ENCODE measurements at places on chromosomes 1 and 21. TPM values are rescaled to one million over a fixed set of nuclear protein-coding genes. Genes with fewer than 3 reads are reported as not detected.

- H3K27me3 ChIP-seq = no peaks in the 10 kb centered on the region
- H3K4me3 ChIP-seq = no peak overlapping the region
- H3K4me1 ChIP-seq = no peaks in the 10 kb centered on the region
- no peak for DNase-seq
- H3K36me3 ChIP-seq = no peaks in the 10 kb centered on the region
These were observed 372.1 kb upstream of the B3GALT2 start for GRCh38 chr1:193558491-193559028.

DNA sequence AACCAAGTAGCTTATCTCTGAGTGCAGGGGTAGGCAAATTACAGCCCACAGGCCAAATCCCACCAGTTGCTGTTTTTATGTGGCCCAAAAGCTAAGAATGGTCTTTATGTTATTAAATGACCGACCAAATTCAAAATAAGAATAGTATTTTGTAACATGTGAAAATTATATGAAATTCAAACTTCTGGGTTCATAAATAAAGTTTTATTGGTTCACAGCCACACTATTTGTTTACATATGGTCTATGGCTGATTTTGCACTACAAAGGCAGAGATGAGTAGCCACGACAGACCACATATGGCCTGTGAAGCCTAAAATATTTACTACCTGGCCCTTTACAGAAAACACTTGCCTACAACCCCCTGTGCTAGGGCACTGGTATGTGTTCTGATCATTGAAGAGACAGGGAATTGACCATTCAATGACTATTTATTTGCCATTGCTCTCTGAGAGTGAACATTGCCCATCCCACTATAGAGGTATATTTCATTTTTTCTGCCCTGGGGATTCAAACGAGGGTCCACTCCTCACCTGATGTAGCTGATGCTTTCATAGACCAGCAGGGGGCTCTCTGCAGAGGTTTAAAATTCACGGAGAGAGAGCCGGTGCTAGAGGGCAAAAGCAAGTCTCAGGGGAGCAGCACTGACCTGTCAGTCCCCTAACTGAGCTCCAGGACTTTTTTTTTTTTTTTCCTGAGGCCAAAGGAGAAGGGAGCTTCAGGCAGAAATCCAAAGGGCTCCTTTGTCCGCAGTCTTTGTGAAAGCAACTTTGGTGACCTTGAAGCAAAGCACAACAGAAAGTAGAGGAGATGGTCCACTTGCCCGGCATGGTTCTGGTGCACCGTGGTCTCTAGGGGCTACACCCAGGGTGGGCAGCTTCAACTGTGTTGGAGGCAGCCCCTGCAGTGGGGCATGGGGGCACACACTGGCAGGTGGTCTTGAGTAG is 7.3 kb upstream of the GNL2 start:
- H3K27ac ChIP-seq = no peak overlapping the region
- H3K27me3 ChIP-seq = no peaks in the 10 kb centered on the region
- peaks cover 7% of the 10 kb centered on the region for H3K4me1 ChIP-seq
- H3K4me3 ChIP-seq = no peak overlapping the region

DNA sequence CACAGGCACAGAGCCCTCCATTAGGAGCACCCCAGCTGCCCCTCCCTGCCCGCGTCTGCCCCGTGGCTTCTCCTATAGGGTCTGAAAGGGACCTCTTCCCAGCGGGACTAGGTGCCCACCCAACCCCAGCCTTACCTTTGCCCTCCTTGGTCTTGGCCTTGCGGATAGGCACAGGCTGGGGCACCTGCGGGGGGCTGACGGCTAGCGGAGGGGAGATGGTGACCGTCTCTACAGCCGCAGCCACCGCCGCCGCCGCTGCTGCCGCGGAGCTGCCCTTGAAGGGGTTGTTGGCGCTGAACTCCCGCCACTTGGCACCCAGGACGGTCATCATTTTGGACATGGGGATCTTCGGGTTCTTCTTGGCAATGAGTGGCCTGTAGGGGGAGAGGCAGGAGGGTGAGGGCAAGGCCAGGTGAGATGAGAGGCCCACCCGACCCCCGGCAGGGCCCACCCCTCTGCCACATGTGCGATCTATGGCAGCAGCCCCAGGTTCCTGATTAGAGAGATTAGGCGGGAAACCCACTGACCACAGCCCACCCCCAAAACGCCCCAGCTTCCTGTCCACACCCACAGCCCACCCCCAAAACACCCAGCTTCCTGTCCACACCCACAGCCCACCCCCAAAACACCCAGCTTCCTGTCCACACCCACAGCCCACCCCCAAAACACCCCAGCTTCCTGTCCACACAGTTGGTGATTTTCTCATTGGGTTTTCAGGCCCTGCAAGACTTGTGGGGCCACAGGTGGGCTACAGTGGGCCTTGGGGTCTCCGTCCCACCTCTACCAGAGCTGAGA is 25.4 kb downstream of the CHD5 start:
- H3K4me1 ChIP-seq = no peaks in the 10 kb centered on the region
- no peaks in the 10 kb centered on the region for H3K27me3 ChIP-seq
- H3K36me3 ChIP-seq = no peaks in the 10 kb centered on the region

DNA sequence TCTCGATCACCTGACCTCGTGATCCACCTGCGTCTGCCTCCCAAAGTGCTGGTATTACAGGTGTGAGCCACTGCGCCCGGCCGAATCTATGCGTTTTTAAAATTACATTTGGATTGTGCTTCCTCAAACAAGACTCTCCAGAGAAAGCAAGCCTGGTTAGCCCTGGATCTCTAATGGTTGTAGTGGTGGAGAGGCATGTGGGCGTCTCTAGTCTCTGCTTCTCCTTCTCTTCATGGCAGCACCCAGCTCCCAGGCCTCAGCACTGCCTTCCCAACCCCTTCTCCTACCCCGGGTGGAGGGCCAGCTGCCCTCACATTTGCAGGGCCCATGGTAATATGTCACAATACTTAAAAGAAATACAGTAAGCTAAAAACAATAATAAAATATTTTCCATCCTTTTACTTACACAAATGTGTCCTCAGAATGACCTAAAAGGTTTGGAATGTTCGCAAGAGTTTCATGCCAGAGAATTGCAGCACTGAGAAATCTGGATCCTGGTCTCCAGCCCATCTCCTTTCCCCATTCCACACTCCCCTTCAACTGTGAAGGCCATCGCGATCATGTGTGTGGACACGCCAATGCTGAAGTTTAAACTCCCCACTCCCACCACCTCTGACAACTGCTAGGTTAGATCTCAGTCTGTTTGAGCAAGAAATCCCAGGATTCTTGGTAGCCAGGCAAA is 7.0 kb downstream of the OR14I1 start:
- H3K36me3 ChIP-seq = no peaks in the 10 kb centered on the region
- H3K27me3 ChIP-seq = peaks cover 12% of the 10 kb centered on the region
- H3K27ac ChIP-seq = no peak overlapping the region
- DNase-seq = no peak
- H3K4me1 ChIP-seq = no peaks in the 10 kb centered on the region
- H3K4me3 ChIP-seq = no peak overlapping the region

DNA sequence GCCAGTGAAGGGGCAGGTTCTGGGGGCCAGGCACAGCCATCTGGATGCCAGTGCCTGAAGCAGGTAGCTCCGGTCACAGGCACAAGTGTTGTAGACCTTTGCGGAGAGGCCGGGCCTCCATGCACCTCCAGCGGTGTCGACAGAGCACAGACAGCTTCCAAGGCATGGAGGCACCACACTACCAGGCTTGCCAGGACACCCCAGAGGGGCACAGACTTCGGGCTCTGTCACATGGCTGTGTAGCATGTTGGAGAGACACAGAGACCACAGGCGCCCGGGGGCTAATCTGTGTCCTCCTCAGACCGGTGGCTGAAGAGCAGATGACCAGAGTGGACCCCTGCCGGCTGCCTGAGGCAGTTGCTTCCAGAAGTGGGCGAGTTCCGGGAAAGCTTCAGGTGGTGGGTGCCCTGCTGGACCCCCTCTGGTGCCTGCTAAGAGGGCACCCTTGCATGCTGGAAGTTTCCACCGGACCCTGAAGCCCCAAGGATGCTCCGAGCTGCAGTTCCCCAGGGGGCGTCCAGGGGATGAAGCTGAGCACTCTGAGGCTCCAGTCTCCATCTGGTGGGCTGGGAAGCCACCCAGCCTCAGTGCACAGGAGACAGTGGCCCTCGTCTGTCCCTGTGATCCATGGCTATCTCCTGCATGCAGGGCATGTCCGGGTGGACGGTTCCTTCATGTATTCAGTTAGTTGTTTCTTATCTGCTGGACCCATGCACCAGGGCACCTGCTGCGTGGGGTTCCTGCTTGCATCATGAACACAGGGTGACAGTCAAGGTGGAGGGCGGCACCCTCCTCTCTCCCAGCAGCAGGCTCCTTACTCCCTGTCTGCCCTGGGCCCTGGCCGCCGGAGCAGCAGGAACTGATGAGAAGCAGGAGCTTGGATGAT is 82.4 kb downstream of the OBSCN start:
- no peak overlapping the region for H3K27ac ChIP-seq
- H3K4me3 ChIP-seq = no peak overlapping the region
- no peaks in the 10 kb centered on the region for H3K27me3 ChIP-seq
- no peak for DNase-seq
- peaks cover 28% of the 10 kb centered on the region for H3K36me3 ChIP-seq

DNA sequence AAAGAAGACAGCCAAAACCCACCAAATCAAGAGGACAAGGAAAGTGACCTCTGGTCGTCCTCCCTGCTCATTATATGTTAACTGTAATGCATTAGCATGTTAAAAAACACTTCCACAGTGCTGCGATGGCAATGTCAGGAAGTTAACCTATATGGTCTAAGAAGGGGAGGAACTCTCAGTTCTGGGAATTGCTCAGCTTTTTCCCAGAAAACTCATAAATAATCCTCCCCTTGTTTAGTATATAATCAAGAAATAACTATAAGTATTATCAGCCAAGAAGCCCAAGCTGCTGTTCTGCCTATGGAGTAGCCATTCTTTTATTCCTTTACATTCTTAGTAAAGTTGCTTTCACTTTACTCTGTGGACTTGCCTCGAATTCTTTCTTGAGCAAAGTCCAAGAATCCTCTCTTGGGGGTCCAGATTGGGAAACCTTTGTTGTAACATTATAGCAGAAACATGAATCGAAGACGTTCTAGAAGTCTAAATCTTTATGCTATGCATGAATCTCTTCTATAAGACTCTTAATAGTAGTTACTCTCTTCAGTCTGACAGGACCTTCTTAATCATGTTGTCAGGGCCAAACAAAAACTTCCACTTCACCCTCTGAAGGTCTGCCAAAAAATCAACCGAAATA is 110.0 kb upstream of the VANGL1 start:
- no peaks in the 10 kb centered on the region for H3K4me1 ChIP-seq
- no peaks in the 10 kb centered on the region for H3K27me3 ChIP-seq
- H3K27ac ChIP-seq = no peak overlapping the region
- H3K4me3 ChIP-seq = no peak overlapping the region
- DNase-seq = no peak
- no peaks in the 10 kb centered on the region for H3K36me3 ChIP-seq

DNA sequence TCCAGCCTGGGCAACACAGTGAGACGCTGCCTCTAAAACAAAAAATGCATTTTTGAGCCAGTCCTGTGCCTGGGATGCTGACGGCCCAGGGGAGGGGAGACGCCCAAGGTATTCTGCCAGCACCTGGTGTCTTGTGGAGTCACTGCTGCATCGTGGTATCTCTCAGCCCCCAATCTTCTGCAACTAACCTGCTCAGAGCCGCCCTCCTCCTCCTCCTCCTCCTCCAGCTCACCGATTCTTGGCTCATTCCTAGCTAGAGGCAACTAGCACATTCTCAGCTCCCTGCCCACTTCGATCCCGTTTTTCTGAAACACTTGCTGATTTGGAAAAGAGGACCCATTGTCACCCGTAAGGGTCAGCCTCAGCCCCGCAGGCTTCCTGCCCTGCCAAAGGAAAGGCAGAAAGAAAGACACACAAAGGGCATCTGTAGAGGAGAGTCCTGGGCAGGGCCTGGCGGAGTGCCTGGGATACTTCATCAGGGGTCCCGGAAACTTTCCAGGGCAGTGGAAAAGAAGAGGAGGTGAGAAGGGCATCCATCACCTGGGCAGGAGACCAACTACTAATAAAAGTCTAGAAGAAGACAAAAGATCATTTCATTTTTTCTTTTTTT is 20.7 kb downstream of the GPR157 start:
- H3K36me3 ChIP-seq = peaks cover 37% of the 10 kb centered on the region
- H3K4me1 ChIP-seq = peaks cover 8% of the 10 kb centered on the region
- H3K27me3 ChIP-seq = no peaks in the 10 kb centered on the region
- no peak overlapping the region for H3K27ac ChIP-seq
- DNase-seq = no peak
- no peak overlapping the region for H3K4me3 ChIP-seq

DNA sequence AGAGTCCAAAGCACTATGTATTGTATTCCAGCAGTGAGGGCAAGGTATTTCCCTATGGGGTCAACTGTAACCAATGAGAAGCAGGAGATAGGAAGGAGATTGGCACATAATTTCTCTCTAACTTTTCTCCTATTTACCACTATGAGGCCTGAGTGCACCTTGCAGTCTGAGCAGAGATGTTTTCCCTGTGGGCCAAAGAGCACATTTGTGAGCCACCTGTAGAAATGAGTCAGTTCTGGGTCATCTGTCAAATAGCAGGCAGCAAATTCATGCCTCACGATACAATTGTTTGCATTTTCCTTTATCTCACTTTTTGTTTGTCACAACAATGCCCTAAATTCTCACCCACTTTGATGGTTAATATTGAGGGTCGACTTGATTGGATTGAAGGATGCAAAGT is 547.2 kb upstream of the NCAM2 start:
- no peak overlapping the region for H3K27ac ChIP-seq
- DNase-seq = no peak
- H3K36me3 ChIP-seq = no peaks in the 10 kb centered on the region
- no peak overlapping the region for H3K4me3 ChIP-seq
- H3K4me1 ChIP-seq = no peaks in the 10 kb centered on the region

GRCh38 chr1:164519426-164519825 is 39.6 kb upstream of the PBX1 start:
- no peak overlapping the region for H3K27ac ChIP-seq
- DNase-seq = no peak
- H3K4me3 ChIP-seq = no peak overlapping the region
- no peaks in the 10 kb centered on the region for H3K27me3 ChIP-seq
- no peaks in the 10 kb centered on the region for H3K36me3 ChIP-seq

Gene AMY1A
- total RNA-seq = 2.5 TPM

DNA sequence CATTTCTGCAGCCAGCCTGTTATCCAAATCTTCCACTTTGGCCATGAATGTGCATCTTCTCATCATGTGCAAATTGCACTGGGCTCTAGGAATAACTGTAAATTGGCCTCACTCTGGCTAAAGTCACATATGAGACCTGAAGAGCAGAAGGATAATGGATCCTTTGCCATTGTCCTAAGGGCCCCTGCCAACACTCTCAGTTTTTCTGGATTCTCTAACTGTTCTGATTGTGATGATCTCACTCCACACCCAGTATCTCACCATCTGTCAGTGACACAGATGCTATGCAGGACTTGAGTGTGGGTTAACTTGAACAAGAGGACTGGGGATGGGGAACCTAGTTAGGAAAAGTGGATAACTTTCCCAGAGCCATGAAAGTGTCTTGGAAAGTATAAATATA is 8.5 kb upstream of the FYB2 start:
- no peaks in the 10 kb centered on the region for H3K4me1 ChIP-seq
- no peaks in the 10 kb centered on the region for H3K36me3 ChIP-seq
- H3K4me3 ChIP-seq = no peak overlapping the region
- H3K27me3 ChIP-seq = peaks cover 4% of the 10 kb centered on the region

Gene TTLL7
- 15.0 TPM for total RNA-seq

GRCh38 chr1:84174051-84174556 is 30.0 kb downstream of the PRKACB start:
- H3K4me1 ChIP-seq = no peaks in the 10 kb centered on the region
- DNase-seq = no peak
- no peaks in the 10 kb centered on the region for H3K27me3 ChIP-seq
- H3K36me3 ChIP-seq = no peaks in the 10 kb centered on the region
- no peak overlapping the region for H3K4me3 ChIP-seq

- H3K4me3 ChIP-seq = no peak overlapping the region
- H3K4me1 ChIP-seq = peaks cover 15% of the 10 kb centered on the region
- no peaks in the 10 kb centered on the region for H3K36me3 ChIP-seq
- peak; percentile 54 for DNase-seq
- peak overlapping the region; percentile 63 for H3K27ac ChIP-seq
- H3K27me3 ChIP-seq = no peaks in the 10 kb centered on the region
These were observed 16.9 kb downstream of the CCSAP start for GRCh38 chr1:229325853-229326487.

Data from left lung (tissue), 14 donors.